ENCODE measurements at places on chromosomes 5 and 9.

DNA sequence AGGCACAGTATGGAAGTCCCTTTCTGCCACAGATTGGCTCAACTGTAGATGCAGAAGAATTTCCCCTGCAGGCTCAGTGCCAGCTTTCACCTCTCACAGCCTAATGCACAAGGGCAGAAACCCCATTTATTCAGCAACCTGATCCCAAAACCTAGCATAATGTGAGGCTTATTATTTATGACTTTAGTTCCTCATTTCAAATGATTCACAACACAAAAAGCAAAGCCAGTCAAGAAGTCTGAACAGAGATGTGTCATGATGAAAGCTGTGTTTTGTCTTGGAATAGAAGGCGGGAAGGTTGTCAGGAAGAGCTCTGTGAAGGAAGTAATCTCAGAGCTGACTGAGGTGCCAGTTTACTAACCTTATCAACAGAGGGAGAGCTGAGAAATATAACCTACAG, 369.7 kb downstream of the LRRC70 start:
- no peak for DNase-seq

DNA sequence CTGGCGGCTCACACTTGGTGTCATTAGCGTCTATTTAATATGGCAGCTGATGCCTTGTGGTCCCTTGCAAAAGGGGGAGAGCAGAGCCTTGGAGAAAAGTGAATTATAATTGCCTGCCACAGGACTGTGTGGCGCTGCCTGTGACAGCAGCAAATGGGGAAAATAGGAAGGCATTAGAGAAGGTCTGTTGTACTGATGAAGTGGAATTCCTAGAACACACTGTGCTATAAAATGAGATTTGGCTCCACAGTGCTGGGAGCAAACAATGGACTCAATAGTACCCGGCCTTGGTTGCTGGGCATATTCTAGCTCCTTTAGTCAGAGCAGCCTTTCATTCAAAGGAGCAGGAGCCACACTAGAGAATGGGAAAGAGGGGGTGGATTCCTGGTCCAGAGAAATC, 21.3 kb downstream of the SEMA6A start:
- DNase-seq: peak; percentile 88

- DNase-seq: peak; percentile 48
Observed at GRCh38 chr9:14180093-14180959, 133.6 kb downstream of the NFIB start.

DNA sequence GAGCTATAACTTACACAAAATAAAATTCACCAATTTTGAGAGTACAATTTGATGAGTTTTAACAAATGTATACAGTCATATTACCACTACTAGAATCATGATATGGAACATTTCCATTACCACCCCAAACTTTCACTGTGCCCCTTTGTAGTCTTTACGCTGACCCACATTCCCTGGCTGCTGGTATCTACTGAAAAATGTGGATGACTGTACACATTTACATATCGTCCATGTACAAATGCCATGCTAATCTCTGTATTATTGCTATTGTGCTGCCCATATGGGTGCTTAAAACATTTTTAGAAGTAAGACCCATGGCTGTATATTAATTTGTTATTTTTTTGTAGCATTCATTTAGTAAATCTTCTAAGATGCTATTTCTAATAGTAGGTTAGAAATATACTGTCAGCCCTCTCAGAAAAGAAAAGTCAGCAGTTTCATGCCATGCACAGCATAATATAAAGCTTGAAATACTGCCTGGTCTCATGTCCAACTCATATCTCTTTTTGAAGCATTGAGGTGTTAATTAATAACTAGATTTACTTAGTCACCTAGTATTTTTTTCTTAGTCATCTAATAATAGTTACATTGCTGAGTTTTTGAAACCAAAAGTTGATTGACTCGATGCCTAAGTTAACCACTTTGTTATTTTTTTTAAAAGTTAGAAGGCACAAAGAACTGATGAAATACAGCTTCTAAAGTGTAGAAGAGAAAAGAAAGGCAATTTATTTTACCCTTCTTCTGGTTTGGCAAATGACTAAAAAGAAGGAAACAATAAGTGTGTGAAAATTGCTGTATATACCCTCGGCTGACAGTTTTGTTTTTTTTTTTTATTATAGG, 188.3 kb upstream of the MEF2C start:
- DNase-seq: no peak

DNA sequence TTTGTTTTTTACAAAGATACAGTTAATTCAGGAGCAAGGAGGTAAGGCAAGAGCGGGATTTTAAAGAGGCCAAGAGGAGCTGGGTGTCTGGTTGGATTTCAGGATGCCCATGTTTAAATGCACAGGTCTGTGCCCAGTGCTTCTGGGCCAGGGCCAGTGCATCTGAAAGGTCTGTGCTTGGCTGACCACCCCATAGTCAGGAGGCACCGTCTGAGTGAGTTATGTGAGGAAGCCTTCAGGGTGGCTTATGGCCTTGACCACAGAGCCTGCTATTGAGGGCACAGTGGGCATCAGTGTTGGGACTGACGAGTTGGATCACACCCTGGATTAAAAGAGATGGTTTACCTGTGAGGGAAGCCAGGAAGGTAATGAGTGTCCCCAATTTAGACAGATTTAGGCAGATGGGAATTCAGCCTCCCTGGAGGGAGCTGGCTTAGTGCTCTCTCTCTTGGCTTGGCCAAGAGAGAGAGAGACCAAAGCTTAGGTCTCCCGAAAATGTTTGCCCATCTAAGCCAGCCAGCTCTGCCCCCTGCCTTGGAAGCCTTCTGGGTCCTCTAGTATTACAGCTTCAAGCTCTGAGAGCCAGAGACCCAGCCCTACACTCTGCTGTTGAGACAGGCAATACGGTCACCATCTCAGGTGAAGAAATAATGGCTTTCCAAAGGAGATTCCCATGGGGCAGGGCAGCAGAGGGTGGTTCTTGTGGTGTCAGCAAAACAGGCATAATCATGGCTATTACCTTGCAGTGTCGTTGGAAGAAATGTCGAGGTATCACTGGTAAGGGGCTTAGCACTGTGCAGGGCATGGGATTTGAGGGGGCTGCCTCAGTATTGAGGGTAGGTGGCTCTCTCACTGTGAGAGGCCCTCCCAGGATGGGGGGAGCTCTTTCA, 68.6 kb downstream of the RGS3 start:
- DNase-seq: no peak

- DNase-seq: no peak
Observed at GRCh38 chr9:116929621-116930020, 242.5 kb downstream of the TRIM32 start.

DNA sequence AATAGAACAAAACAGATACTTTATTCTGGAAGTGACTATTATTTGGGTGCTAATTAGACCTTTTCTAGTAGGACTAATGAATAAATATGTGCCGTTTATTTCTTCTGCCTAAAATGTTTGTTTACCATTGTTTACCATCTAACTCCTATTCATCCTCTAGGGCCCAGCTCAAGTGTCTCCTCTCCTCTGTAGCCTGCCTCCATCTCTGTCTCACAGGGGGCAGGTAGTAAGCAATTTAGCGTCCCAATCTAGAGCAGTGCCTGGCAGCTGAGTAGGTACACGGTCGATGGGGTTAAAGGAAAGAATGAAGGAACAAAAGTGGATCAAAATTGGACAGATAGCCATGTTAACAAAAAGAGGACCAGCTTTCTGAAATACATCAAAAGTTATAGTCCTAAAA, 230.9 kb downstream of the SLF1 start:
- no peak for DNase-seq

DNA sequence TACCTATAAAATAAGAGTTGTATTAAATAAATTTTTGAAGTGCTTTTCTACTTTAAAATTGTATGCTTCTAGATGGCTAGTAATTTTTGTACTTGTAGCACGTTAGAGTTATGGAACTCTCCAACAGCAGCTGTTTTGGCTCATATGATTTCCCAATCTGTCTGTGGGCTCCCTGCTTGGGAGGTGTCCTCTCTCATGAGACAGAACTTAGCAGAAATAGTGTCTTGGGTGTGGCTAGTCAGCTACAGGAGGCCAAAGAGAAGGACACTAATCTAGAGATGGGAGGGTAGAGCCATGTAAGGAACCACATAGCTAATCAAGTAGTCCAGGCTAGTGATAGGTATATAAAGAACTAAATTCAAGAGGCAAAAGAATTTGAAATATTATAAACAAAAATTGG, 78.4 kb upstream of the DAB2 start:
- DNase-seq: no peak

- no peak for DNase-seq
Observed at GRCh38 chr5:139677736-139678613, 29.8 kb downstream of the CXXC5 start.

- DNase-seq: peak; percentile 46
Observed at GRCh38 chr9:100011062-100011681, 87.6 kb downstream of the ERP44 start.

DNA sequence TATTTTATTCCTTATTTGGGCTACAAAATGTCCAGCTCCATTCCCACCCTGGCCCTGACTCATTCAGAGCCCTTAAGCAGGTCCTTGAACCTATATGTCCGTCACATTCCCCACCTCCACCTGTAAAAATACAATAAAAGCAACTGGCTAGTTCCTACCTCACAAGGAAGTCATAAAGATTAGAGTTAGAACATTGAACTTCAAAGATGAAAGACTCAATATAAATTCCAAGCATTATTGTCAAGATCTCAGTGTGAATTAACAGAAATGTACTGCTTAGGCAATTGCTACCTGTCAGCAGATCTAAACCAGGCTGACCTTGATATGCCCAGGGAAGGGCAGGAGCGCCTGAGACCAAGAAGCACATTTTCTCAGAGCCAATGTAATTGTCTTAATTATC, 221.8 kb downstream of the ENC1 start:
- no peak for DNase-seq

GRCh38 chr9:14391620-14392019, 77.7 kb upstream of the NFIB start:
- no peak for DNase-seq

DNA sequence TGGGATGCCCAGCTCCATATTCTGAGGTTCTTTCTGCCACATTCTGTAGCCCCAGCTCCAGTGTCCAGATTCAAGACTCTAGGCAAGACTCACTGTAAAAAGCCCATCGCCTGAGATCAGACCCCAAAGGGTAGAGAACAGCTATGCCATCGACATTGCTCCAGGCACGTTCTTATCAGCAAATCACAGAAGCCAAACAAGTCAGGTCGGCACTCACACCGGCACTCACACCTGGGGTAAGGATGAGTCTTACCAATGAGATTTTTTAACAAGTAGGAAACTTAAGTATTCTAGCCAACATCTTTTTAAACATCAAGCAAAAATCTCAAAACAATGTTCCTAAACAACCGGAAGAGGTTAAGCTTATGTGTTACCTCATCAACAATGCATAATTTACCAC, 2.4 kb downstream of the CDKN2AIPNL start:
- no peak for DNase-seq

DNA sequence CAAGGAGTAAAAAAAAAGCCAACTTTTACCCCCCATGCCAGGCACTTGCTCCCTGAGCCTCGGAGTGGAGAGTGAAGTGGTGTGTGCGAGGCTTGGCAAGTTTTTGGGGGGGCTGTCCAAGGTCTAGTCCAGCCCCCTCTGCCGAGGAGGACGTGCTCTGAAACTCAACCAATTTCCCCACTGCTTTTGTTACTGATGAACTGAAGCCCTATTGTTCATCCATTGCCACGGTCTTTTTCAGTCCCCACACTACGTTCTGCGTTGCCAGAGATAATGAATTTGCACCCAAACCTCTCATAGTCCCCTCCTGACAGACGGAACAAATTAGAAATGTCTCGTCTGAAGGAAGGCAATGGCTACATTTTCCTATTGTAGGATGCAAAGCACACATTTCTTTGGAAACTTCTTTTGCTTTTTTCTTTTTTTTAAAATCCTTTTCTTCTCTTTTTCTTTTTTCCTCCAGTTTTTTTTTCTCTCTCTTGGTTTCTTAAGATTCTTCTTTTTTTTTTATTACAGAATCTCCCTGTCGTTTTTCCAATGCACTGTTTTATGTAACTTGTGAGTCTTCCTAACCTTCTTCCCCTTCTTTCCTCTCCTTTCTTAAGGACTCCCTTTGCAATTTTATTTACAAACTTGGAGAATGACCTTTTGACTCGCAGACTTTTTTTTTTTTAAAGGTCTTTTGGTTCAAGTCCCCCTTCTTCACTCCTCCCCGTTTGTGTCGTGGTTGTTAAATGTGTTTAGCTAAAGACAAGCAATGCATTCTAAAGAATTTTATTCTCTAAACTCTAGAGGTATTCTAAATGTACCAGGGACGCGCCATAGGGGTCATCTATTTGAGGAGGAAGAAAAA, 209.5 kb downstream of the MEF2C start:
- DNase-seq: peak; percentile 97

DNA sequence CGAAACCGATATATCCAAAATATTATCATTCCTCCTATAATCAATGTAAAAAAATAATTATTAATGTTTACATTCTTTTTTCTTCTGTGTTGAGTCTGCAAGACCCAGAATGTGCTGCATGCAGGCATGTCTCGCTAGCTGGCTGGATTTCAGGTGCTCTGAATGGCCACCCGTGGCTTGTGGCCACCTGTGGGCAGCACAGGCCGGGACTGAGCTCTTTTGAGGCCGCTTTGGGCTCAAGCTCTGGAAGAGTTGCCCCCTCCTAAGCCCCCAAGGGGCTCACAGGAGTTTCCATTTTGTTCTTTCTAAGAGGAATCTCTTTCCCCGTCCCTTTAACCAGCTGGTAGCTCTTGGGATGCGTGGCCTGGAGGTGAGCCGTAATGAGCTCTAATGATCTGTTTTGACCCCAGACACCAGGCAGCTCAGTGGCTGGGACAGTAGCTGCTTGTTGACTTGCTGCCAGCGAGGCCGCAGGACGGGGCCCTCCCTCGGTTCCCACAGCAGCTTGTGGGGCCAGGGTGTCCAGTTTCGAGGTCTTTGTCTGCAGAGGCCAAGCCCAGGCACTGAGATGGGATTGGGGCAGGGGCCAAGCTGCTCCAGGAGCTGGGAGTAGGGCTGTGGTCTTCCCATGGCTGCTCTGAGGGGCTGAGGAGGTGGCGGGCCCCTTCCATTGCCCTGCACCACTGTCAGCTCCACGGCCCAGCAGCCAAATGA, 20.8 kb downstream of the ASS1 start:
- DNase-seq: no peak

DNA sequence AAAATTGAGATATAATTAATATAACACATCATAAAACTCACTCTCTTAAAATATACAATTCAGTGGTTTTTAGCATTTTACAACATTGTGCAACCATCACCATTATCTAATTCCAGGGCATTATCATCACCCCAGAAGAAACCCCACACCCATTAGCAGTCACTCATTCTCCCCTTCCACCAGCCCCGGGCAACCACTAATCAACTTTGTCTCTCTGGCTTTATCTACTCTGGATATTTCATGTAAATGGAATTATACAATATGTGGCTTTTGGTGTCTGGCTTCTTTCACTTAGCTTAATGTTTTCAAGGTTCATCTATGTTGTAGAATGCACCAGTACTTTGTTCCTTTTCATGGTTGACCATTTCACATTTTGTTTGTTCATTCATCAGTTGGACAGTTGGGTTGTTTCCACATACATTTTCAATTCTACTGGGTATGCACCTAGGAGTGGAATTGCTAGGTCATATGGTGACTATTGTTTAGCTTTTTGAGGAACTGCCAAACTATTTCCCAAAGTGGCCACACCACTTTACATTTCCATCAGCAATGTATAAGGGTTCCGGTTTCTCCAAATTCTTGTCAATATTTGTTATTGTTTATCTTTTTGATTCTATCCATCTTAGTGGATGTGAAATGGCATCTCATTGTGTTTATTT, 62.4 kb downstream of the MARCHF3 start:
- DNase-seq: no peak

- DNase-seq: peak; percentile 79
Observed at GRCh38 chr5:132257131-132258101, at the start of gene PDLIM4. TSS of gene PDLIM4 (plus strand) at chr5:132257696. CDS start at chr5:132257735, 39 bp downstream.

- DNase-seq: no peak
Observed at GRCh38 chr9:73135394-73135793, 16.3 kb upstream of the ANXA1 start.
